ENCODE measurements at places on chromosomes 5 and 9. TPM values are rescaled to one million over a fixed set of nuclear protein-coding genes. Genes with fewer than 3 reads are reported as not detected.

Gene PCDHGC4
- total RNA-seq = not detected

GRCh38 chr5:109191153-109191558 is 218.6 kb downstream of the PJA2 start:
- peak; percentile 52 for DNase-seq

- DNase-seq = no peak
These were observed 443.5 kb downstream of the PDE4D start for GRCh38 chr5:59449905-59450644.

DNA sequence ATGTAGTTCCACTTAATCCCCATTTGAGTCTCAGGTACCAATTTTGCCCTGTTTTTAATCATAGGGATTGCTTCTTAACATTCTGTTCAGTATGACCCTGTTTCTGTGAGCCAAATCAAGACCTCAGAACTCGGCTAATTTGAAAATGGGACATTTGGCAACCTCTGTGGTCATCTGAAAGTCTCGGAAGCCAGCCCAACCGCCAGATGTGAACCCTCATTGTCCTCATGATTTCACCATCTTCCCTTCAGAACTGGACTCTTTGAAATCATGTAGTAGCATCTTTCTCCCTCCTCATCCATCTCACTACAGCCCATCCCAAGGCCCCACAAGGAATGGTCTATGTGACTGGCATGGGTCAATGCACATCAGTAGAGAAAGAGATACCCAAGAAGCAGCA is 88.9 kb downstream of the S1PR3 start:
- no peak for DNase-seq

DNA sequence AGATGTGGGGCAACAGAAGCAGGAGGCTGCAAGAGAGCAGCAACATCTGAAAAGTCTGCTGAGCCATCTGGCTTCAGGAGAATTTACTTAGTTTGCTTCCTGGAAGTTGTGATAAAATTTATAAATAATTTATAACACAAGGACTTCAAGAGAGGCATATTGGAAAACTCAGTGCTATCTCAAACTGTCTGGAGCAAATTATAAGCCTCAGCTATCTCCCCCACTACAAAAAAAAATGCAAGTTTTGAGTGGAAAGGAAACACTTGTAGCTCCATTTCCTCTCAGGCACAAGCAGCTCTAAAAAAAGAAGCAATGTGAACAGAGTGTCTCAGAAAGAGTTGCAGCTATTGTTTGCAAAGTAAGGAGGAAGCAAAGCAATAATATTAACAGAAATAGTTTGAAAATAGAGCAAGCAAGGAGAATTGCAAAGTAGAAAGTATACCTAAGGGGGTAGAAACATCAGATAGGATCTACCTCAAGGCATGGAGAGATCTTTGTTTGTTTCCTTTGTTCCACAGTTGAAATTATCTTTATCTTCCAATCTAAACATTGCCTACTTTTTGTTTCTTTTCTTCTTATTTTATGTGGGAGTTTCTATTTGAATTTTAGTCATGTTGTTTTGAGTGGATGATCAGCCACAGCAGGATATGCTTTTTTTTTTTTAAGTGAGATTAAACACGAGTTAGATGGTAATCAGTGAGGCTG is 55.9 kb upstream of the IL6ST start:
- no peak for DNase-seq

DNA sequence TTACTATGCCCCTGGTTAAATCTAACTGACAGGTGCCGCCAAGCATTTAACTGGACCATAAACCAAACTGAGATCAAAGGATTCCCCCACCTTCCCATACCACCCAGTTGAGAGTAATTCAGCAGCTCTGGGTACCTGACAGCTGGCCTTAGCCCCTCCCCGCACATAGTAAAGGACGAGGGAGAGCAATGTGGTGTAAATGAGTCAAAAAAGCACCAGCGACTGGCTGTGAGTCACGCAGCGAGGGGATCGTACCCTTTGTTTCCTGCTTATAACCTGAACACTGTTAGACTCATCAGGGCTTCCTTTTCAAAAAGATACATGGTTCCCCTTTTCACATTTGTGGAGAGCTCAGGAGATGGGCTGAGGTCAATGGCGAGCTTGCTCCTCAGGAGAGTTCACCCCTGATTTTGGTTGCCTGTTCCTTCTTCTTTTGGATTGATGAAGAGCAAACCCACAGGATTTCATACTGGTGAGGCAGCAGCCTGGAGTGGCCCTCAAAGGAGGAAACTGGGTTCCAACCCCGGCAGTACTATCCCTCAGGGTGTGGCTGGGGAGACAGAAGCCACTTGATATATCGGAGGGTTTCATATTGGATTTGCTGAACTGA is 71.5 kb downstream of the ANKRD33B start:
- DNase-seq = peak; percentile 87

DNA sequence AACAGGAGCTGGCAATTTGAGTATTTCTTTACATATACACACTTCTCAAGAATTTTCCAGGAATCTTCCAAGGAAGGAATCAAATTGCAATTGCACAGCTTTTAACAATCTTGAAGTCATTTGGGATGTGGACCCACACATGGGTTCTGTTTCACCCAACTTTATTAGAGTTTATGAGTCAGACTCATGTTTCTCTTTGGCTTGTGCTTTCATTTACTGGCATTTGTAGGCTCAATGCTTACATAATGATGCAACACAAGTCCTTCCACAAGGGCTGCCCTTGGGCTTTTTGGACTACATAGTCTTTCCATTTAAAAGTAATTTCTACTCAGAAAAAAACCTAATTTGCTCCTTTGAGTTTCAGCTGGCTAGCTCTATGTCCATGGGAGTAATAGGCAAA is 4.6 kb upstream of the CDC37L1 start:
- no peak for DNase-seq

DNA sequence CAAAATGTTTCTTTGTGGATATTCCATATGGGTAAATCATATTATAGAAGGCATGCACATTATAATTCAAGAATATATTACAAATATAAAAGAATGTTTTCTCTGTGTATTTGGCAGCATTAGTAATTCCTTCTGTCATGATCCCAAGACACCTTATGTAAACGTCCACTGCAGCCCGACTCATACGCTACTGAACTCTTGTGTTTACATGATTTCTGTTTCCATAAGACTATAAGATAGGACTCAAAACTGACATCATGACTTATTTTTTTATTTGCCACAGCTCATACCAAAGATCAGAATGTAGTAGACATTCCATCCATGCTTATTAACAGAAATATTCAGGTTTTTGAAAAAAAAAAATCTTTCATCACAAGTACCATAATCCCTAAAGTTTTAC is 234.1 kb downstream of the AP3B1 start:
- no peak for DNase-seq

DNA sequence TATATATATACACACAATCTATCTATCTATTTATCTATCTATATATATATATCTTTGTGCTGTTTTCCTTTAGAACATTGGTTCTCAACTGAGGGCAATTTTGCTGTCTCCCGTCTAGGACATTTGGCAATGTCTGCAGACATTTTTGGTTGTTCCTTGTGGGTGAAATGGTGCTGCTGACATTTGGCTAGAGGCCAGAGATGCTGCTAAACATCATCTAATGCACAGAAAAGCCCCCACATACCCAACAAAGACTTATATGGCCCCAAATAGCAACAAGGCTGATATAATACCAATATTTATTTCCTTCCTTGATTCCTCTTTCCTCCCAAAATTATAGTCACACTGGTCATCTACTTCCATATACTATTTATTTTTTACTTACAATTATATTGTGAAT is 197.5 kb downstream of the TRPM3 start:
- no peak for DNase-seq

Data from activated CD4-positive, alpha-beta memory T cell treated with anti-CD3 and anti-CD28 coated beads, Interleukin-2, amount 10 ng/mL, durations not matched to agents 7 days and 5 days (primary cell).